ENCODE measurements at places on chromosomes 4 and X. TPM values are rescaled to one million over a fixed set of nuclear protein-coding genes. Genes with fewer than 3 reads are reported as not detected.

- DNase-seq = no peak
These were observed 1.2 kb upstream of the HSD17B11 start for GRCh38 chr4:87392183-87392582.

DNA sequence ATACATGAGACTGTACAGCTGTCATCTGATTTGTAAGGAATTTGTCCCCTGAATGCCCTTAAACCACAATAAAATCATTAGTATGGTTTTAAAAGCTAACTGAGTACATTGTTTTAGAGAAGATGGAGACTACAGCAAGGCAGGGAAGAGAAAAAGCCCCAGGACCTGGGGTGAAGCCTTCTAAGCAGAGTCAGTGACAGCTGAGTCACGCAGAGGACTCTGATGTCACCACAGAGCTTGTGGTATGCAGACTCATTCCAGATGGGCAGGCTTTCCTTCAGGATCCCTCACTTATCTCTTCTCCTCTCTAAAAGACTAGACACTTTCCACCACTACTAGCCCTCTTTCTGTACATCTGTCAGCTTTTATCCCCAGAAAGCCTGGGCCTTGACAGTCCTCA, 97.1 kb upstream of the ATOH1 start:
- no peak for DNase-seq

- DNase-seq = no peak
These were observed 582 bp downstream of the NAA10 start for GRCh38 chrX:153934148-153934761.

DNA sequence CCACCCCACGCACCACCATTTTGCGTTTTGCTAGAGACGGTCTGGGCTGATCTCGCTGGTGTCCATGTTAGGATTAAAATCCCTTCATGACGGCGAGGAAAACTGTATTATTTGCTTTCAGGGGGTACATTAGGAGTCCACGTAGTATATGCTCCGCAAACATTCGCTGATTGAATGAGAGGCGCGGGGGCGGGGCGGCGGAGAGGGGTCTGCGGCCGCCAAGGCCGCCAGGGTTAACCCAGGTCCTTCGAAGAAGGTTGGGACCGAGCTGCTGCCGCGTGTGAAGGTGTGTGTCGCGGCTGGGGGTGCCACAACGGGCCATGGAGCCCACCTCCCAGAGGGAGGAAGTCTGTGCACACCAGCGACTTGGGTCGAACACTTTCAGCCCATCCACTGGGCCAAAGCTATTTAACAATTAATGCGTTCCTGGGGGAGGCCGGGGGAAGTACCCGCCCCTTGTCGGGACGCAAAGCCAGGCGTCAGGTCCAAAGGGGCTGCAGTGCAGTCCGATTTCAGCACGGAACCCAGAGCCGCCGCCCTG, 6.4 kb upstream of the PITX2 start:
- no peak for DNase-seq

- no peak for DNase-seq
These were observed 42.1 kb downstream of the VAMP7 start for GRCh38 chrX:155923200-155923599.

Gene MAGEB5
- not detected for total RNA-seq

All from right lobe of liver (tissue), 6 donors.